ENCODE measurements at places on chromosomes 5 and 9. TPM values are rescaled to one million over a fixed set of nuclear protein-coding genes. Genes with fewer than 3 reads are reported as not detected.

- DNase-seq: no peak
Measured at GRCh38 chr5:137280656-137281055, 218.5 kb downstream of the SPOCK1 start.

Gene PCDHGA9
- 1.1 TPM for total RNA-seq

DNA sequence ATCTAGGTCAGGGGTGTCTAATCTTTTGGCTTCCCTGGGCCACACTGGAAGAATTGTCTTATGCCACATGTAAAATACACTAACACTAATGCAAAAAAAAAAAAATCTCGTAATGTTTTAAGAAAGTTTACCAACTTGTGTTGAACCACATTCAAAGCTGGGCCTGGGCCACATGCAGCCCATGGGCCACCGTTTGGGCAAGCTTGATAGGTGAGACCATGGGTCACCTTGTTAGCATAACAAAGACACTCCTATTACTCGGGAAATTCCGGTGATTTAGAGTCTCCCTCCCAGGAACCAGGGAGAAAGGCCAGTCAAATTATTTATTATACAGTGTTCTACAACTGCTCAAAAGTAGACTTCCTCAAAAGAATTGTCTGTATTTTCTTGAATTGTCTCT, 12.7 kb downstream of the RECK start:
- no peak for DNase-seq

GRCh38 chr9:134800791-134801339, 79.7 kb upstream of the FCN2 start:
- no peak for DNase-seq

DNA sequence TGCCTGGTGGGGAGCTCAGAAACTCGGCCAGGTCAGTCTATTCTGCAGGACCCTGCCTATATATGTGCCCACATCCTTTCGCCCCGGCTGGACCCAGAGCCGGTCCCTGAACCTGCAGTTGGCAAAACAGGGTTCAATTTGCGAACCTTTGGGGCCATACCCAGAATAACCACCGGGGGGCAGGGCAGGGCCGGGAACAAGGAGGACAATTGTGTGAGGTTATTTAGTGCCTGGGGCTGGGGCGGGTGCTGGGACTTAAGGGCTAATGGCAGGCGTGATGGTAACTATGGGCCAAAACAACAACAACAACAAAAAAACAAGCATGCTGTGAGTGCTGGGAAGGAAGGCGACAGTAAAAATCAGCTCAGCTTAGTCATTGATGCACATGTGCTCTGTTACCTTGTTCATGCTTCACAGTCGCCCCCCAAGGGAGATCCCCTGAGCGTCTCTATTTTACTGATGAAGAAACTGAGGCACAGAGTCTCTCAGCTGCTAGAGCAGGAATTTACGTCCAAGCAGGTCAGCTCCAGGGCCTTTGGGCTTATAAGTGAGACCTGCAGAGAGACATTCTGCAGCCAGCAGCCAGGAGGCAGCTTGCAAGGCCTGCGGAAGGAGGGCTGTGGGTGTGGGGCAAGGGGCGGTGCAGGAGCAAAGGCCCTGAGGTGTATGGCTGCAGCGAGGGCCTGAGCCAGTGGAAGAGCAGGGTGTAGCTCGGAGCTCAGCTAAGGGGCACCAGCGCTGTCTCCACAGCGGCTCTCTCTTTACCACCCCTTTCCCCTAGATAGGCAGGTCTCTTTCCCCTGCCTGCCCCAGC, 106.0 kb downstream of the PHF2 start:
- DNase-seq: peak; percentile 14

Gene ZNF608
- 5.9 TPM for total RNA-seq

Gene ENTREP1
- total RNA-seq: under 0.01 TPM

Gene PCDHB12
- total RNA-seq: not detected

- DNase-seq: no peak
Measured at GRCh38 chr5:74578356-74579044, 62.0 kb downstream of the ENC1 start.

Gene IFNK
- total RNA-seq: not detected

DNA sequence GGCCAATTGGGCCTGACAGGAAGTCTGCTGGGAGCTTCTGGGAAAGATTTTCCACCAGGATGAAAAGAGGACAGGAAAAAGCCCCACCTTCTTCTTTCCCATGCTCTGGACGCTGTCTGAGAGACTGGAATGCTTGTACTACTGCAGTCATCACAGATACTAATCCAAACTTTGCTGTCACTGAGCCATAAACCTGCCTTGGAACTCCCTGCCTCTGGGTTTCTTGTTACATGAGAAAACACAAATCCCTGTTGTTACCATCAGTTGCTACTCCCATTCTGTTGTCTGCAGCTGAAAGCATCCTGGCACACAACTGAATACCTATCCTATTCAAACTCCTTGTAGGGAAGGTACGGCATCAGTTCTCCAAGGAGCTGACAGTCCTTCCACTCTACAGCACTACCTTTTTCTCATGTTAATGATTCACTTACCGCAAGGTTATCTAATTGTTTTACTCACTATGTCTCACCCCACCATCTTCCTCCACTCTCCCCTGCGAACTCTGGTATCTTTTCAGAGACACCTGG, 167.5 kb downstream of the CDK5RAP2 start:
- DNase-seq: no peak

- no peak for DNase-seq
Measured at GRCh38 chr5:34026089-34026761, 16.8 kb downstream of the C1QTNF3 start.

- DNase-seq: no peak
Measured at GRCh38 chr5:16304846-16305245, 125.3 kb upstream of the MARCHF11 start.

- DNase-seq: no peak
Measured at GRCh38 chr9:12413986-12414385, 279.2 kb upstream of the TYRP1 start.

DNA sequence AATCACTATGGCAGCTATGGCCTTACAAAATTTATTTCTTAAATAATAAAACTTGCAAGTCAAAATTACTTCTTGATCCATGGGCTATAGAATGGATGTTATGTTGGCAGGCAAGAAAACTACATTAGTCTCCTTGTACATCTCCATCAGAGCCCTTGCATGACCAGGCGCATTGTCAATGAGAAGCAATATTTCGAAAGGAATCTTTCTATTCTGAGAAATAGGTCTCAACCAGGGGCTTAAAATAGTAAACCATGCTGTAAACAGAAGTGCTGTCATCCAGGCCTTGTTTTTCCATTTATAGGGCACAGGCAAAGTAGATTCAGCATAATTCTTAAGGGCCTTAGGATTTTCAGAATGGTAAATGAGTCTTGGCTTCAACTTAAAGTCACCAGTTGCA, 220.1 kb downstream of the SREK1 start:
- DNase-seq: no peak

Gene FSTL4
- total RNA-seq: under 0.01 TPM

Data from hematopoietic multipotent progenitor cell (in vitro differentiated cells).